ENCODE measurements at places on chromosomes 7 and 10.
A peak's percentile ranks its signal among the peaks of the same experiment; 100 is the strongest.

DNA sequence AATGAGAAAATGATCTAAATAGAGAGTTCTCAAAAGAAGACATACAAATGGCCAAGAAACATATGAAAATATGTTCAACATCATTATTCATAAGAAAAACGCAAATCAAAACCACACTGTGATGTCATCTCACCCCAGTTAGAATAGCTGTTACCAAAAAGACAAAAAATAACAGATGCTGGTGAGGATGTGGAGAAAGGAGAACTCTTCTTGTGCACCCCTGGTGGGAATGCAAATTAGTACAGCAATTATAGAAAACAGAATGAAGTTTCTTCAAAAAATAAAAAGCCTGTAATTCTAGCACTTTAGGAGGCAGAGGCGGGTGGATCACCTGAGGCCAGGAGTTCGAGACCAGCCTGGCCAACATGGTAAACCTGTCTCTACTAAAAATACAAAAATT, 199.3 kb downstream of the PARD3 start:
- DNase-seq, result no peak

DNA sequence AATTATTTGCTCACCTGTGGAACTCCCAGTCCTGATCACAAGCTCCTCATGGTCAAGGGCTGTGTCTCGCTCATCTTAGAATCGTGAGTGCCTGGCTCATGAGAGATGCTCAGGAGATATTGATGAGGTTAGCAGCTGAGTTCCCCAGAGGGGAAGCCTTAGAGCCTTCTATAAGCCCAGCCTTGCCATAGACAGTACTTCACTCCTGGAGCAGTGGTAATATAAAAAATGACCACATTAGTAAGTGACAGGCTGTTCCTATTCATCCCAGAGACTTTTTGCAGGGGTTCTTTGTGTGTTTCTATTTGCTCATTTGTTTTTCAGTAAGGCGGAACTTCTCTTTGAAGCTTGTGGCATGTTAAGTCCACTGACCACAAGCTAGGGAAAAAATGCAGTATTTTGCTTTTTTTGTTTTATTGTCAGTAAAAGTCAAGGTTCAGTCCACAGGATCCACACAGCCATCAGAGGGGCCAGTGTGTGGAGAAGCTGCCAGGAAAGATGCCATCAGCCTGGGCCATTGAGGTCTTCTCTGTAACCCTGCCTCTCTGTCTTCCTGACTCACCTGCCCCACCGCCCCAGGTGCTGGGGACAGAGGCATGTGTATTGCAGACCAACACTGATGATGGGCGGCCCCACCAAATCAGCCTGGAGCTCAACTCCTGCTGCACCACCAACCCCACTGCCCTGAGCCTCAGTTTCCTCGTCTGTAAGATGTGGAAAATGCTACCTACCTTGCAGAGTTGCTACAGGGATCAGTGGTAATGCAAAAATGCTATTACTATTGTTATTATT, 36.4 kb upstream of the JCAD start:
- DNase-seq, result no peak

DNA sequence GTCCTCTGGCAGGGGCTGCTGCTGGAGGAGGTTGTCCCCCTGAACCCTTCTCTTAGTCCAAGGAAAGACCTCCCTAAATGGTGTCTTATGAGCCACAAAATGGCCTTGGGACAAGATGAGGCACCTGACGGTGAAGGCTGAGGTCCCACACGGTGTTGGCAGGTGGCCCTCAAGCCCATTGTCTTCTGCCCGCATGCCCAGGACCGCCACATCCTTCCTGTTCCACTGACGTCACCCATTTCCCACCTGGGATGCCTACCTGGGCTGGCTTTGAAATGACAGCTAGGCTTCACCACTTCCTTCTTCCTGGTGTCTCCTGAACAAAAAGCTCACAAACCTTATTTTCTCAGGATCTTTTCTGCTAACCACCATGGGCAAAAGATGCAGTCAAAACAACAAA, 2.1 kb upstream of the DMBT1 start:
- no peak for DNase-seq

GRCh38 chr7:31850601-31851000, 163.6 kb downstream of the PPP1R17 start:
- DNase-seq, result no peak

- DNase-seq, result peak; percentile 48
These were observed 202.7 kb downstream of the FAM107B start for GRCh38 chr10:14571866-14572507.

DNA sequence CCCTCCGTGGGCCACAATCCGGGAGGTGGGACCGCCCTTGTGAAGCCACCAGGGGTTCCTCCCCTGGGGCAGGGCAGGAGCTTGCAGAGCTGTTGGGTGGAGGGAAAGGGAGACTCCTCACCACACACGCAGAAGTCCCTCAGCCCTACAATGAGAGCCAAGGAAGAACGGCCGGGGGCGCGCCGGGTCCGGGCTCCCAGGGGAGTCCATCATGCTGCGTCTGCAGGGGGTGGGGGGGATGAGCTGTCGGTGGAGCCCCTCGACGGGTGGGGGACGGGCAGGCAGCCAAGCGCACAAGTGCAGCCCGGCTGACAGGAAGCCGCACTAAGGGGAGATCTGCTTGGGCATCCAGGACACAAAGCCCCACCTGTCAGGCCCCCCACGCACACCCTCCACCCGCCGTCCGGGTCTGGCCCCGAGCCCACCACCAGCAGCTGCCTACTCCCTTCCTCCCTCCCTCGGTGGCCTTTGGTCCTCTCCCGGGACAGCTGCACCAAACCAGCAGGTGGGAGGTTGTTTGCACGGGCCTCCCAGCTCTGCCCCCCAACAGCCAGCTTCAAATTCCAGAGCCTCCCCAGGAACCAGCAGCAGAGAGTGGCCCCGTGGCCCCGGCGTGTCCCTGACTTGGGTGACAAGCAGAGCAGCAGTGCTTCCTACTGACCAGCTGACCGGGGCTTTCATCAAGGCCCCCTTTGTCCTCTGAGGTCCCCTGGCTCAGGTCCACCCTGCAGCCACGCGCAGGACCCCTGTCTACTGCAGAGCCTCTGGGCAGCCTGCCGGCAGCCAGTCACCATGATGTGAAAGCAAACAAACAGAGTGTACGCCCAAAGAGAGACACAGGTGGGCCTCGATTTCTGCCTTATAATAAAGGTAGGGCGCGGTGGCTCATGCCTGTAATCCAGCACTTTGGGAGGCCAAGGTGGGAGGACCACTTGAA, 50.3 kb downstream of the HIP1 start:
- no peak for DNase-seq

DNA sequence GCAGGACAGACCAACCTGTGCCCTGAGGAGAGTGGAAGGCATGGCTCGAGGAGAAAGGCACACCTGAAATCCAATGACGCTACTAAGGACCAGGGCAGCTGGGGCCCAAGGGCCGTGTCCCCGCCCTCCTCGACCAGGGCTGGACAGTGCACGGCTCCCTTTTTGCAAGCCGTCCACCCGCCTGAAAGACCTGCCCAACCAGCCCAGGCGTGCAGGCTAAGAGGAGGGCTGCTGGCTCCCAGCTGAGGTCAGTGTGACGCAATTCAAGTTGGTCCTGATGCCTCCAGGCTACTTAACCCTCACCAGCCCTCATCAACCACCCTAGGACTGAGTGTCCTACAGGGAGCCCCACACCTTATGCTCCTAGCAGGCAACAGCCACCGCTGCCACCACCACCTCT, 69.3 kb downstream of the DLG5 start:
- DNase-seq, result no peak

- no peak for DNase-seq
These were observed 131.3 kb downstream of the ALOX5 start for GRCh38 chr10:45505311-45505710.

DNA sequence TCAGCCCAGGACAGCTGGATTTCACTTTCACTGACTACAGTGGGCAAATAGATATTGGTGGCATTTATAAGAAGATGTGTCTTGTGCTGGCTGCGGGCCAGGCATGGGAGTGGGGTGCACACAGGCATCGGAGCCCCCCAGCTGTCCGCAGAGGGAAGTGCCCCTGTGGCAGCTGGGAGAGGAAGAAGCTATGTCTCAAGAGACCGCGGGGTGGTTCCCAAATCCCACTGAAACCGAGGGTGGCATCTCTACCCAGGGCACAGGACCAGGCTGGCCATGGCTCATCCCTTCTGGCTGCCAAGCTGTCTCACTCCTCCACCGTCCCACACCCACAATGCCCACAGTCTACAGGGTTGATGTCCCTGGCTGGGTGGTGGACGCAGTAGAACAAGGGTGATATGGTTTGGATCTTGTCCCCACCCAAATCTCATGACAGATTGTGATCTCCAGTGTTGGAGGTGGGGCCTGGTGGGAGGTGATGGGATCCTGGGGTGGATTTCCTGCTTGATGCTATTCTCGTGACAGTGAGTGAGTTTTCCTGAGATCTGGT, 94.8 kb downstream of the TCERG1L start:
- DNase-seq, result no peak

All from activated effector memory CD4-positive, alpha-beta T cell treated with Interleukin-2 at 50 U/mL for 16 hours (primary cell).